ENCODE measurements at places on chromosomes 3 and 15. TPM values are rescaled to one million over a fixed set of nuclear protein-coding genes. Genes with fewer than 3 reads are reported as not detected.

Gene AADACL2
- total RNA-seq: not detected

Gene RTP3
- not detected for total RNA-seq

Gene SATB1
- total RNA-seq: 163 TPM

Gene ATP13A5
- total RNA-seq: not detected

Gene WDR93
- total RNA-seq: not detected

Gene ST3GAL6
- 0.31 TPM for total RNA-seq

Gene CDC25A
- 58.4 TPM for total RNA-seq

Gene PIF1
- 14.7 TPM for total RNA-seq

Gene XRN1
- total RNA-seq: 34.6 TPM

Gene REC114
- not detected for total RNA-seq

Gene TEX55
- total RNA-seq: not detected

Gene TAGLN3
- not detected for total RNA-seq

Gene TMEM108
- not detected for total RNA-seq

Gene RLBP1
- total RNA-seq: not detected

Gene SOX2
- total RNA-seq: not detected

Gene NR2F2
- total RNA-seq: not detected

Gene BCHE
- total RNA-seq: not detected

Gene RAD18
- total RNA-seq: 38.5 TPM

Gene NPAP1
- total RNA-seq: not detected

Gene ANKRD63
- total RNA-seq: not detected

Gene CNTN3
- total RNA-seq: not detected
